ENCODE measurements at places on chromosomes 3 and 15. TPM values are rescaled to one million over a fixed set of nuclear protein-coding genes. Genes with fewer than 3 reads are reported as not detected.
A peak's percentile ranks its signal among the peaks of the same experiment; 100 is the strongest.

Gene CHRFAM7A
- 1.5 TPM for total RNA-seq

Gene TM6SF1
- total RNA-seq = not detected

Gene LRRC31
- not detected for total RNA-seq

Gene GPR176
- 3.8 TPM for total RNA-seq

Gene SAMD7
- total RNA-seq = not detected

Gene TRNT1
- 30.6 TPM for total RNA-seq

Gene STRA6
- 114 TPM for total RNA-seq

Gene ZNF80
- not detected for total RNA-seq

DNA sequence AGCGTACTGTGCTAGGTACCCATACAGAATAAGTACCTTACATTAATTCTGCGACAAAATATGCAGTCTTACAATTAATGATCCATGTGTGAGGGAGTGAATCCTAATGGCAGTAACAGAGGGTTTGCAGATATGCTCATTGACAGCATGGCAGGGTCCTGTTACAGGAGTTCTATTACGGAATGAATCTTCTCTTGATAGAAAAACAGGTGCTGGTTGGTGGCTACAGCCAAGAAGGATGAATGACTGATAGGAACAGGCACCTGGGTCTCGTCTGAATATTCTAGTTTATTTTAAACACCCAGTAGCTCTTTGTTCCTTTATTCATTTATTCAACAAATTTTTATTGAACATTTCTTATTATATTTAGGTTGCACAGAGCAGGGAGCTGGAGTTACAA, 22.8 kb downstream of the PGBD4 start:
- no peaks in the 10 kb centered on the region for H3K27me3 ChIP-seq
- H3K36me3 ChIP-seq = no peaks in the 10 kb centered on the region
- H3K4me1 ChIP-seq = peaks cover 6% of the 10 kb centered on the region
- no peak for DNase-seq

GRCh38 chr15:29870495-29871151, 48.4 kb upstream of the TJP1 start:
- no peaks in the 10 kb centered on the region for H3K27me3 ChIP-seq
- peak overlapping the region; percentile 93 for H3K27ac ChIP-seq

DNA sequence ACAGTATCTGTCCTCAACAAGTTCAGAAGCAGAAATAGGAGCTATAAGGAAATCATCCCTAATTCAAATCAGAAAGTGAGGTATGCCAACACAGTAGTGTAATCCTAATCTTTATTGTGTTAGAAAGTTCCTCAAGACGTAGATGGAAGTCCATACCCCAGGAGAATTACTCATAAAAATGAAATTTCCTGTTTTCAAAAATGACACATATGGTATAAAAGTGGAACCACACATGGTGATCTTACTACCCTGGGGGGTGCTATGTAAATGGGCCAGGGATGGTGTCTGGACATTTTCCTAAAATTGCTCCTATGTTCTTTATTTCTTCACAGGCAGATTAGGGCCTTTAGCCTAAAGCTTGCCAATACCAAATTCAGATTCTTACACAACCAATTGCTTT, 204.1 kb downstream of the ARRDC4 start:
- H3K4me3 ChIP-seq = no peak overlapping the region
- peaks cover 57% of the 10 kb centered on the region for H3K27me3 ChIP-seq
- H3K27ac ChIP-seq = no peak overlapping the region
- H3K4me1 ChIP-seq = no peaks in the 10 kb centered on the region

DNA sequence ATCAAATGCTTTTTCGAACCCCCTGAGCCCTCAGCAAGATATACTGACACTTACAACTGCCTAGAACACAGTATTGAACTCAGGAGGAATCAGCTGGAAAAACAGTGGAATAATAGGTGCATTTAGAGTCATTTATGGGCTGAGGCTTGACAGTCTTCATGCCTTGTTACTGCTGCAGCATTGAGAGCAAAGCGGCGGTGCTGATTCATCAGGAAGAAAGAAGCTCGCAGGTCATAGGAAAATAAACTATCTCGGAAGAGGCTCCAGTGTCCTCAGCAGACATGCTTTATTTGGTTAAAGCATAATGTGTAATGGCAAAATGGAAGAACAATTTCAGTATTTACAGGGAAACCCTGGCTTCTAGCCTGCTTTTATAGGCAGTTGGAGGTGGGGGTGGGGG, 30.1 kb upstream of the NEO1 start:
- H3K27ac ChIP-seq = no peak overlapping the region
- no peak for DNase-seq
- peaks cover 20% of the 10 kb centered on the region for H3K4me1 ChIP-seq
- H3K27me3 ChIP-seq = peaks cover 17% of the 10 kb centered on the region
- H3K4me3 ChIP-seq = no peak overlapping the region
- no peaks in the 10 kb centered on the region for H3K36me3 ChIP-seq

- no peak overlapping the region for H3K4me3 ChIP-seq
- peaks cover 23% of the 10 kb centered on the region for H3K4me1 ChIP-seq
- no peak for DNase-seq
- no peaks in the 10 kb centered on the region for H3K27me3 ChIP-seq
Observed at GRCh38 chr15:22960556-22960955, 19.6 kb downstream of the CYFIP1 start.

DNA sequence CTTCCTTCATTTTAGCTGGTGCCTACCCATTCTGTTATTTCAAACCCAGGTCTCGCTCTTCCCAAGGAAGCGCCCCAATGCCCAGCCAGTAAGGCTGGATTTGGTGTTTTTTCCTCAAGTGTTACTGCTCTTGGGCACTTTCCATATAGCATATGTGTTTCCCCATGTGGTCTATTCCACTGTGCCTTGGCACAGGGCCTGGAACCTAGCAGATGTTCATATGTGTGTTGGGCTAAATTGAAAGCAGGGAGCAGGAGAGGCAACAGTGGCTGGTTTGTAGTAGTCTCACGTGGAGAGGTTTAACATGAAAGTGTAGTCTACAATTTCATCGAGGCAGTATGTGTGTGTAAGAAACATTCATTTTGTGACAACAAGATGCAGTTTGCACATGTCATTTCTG, 48.2 kb upstream of the TEX264 start:
- H3K36me3 ChIP-seq = peaks cover 4% of the 10 kb centered on the region
- no peak overlapping the region for H3K27ac ChIP-seq
- no peak for DNase-seq
- H3K4me1 ChIP-seq = peaks cover 15% of the 10 kb centered on the region
- H3K4me3 ChIP-seq = no peak overlapping the region

DNA sequence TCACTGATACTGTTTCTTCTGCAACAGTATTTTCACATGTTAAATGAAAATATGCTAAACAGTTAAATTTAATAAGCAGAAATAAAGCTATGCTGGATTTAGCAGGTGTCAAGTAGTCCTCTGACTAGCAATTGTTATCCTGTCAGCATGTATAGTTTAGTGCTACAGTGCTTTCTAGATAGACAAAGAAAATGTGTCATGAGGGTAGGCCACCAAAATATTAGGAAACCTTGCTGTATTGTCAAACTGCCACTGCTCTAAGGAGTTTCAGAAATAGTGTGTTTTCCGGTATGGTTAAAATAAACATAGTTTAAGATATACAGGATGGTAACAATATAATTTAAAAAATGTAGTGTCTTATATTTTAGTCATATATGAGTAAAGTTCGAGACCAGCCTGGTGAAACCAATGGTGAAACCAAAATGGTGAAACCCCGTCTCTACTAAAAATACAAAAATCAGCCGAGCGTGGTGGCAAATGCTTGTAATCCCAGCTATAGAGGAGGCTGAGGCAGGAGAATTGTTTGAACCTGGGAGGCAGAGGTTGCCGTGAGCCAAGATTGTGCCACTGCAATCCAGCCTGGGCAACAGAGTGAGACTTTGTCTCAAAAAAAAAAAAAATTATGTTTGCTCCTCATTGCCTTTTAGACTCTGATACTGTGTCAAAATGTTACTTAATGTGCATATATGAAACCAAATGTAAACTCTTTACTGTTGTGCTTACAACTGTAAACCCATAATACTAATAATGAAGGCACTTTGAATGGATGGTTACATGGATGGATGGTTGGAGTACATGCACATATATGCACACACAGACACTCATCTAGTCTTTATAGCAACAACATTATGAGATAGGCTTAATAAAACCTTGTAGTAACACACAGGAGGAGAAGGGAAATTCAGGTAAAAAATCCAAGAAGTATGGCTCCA, 204.8 kb downstream of the RSRC1 start:
- no peaks in the 10 kb centered on the region for H3K36me3 ChIP-seq
- H3K27ac ChIP-seq = no peak overlapping the region
- no peak overlapping the region for H3K4me3 ChIP-seq
- H3K4me1 ChIP-seq = no peaks in the 10 kb centered on the region

DNA sequence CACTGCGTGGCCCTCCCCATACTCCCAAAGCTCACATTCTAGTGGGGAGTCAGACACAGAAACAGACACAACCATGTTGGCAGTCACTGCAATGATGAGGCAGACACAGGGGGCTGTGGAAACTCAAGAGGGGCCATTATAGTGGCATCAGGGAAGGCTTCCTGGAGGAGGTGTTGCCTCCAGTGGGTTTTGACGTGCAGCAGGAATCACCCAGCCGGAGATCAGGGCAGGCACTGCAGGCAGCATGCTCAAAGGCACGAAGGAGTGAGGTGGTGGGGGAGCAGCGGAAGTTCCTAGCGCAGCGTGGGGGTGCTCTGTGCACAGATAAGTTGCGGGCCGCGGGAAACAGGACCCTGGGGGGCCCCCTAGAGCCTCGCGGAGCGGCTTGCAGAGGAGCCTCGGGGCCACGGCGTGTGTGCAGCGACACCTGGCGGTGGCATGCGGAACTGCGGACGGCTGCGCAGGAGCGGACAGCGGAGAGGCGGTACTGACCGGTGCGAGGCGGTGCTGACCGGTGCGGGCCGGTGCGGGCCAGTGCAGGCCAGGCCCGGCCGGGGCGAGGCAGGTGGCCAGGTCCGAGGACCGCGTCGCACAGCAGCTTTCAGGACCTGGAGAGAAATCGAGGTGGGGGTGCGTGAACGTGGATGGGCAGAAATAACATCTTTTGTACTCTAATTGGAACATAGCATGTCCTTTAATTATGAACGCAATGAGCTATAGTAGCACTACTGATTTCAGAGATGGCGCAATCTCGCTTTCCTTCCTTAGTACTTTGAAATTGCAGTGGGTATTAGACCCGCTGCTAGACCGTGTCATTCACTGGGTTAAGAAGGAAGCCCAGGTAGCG, 101.5 kb downstream of the FBLN2 start:
- H3K4me1 ChIP-seq = peaks cover 3% of the 10 kb centered on the region
- H3K36me3 ChIP-seq = no peaks in the 10 kb centered on the region
- H3K4me3 ChIP-seq = peak overlapping the region; percentile 22
- no peak overlapping the region for H3K27ac ChIP-seq
- H3K27me3 ChIP-seq = peaks cover 49% of the 10 kb centered on the region

DNA sequence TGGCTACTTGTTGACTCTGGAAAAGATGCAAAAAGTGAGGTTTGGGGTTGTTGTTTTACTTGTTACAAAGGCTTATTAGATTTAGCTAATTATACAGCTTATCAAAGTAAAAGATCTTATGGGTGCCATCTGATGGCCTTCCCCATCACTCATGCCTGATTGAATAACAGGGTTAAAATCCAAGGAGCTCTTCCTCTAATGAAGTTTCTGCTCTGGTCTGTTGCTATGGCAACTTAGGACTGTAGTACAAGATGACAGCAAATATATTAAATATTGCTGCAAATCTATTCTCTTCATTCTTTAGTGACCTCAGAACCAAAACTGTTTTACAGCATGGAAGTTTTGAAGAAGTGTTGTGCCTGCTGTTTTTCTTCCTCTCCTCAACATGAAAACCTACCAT, 45.6 kb upstream of the SRGAP3 start:
- H3K27me3 ChIP-seq = peaks cover 1% of the 10 kb centered on the region
- peaks cover 5% of the 10 kb centered on the region for H3K4me1 ChIP-seq
- DNase-seq = no peak
- no peaks in the 10 kb centered on the region for H3K36me3 ChIP-seq
- no peak overlapping the region for H3K4me3 ChIP-seq
- no peak overlapping the region for H3K27ac ChIP-seq

GRCh38 chr3:66010348-66010738, 28.4 kb downstream of the MAGI1 start:
- H3K36me3 ChIP-seq = no peaks in the 10 kb centered on the region
- H3K4me1 ChIP-seq = no peaks in the 10 kb centered on the region
- no peak overlapping the region for H3K27ac ChIP-seq

DNA sequence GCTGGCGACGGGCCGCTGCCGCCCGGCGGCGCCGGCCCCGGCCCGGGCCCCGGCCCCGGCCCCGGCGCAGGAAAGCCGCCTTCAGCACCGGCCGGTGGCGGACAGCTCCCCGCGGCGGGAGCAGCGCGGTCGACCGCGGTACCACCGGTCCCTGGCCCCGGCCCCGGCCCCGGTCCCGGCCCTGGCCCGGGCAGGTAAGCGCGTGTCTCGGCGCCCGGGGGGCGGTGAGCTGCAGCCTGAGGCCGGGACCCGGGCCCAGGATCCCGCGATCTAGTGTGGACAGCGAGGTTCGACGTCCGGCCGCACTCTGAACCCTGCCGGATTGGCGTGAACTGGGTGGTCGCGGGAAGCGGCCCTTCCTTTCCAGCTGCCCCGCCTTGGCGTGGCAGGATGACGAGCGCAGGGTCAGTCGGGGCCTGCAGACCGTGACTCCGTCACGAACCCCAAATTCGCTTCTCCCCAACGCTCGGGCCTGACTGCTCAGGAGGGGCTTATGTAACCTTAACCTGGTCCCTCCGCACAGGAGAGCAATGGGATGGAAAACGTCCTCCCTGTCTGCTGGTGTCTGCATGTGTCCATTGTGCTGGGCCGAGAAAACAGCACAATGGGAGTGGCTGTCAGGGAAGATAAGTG, 472 bp downstream of the BSN start:
- H3K36me3 ChIP-seq = no peaks in the 10 kb centered on the region
- no peak overlapping the region for H3K27ac ChIP-seq
- peak overlapping the region; percentile 56 for H3K4me3 ChIP-seq
- peaks cover 12% of the 10 kb centered on the region for H3K4me1 ChIP-seq
- peak; percentile 75 for DNase-seq

GRCh38 chr3:109685084-109686079, 348.0 kb upstream of the DPPA4 start:
- no peak for DNase-seq
- no peak overlapping the region for H3K4me3 ChIP-seq
- H3K27ac ChIP-seq = no peak overlapping the region
- H3K27me3 ChIP-seq = no peaks in the 10 kb centered on the region
- peaks cover 3% of the 10 kb centered on the region for H3K36me3 ChIP-seq

DNA sequence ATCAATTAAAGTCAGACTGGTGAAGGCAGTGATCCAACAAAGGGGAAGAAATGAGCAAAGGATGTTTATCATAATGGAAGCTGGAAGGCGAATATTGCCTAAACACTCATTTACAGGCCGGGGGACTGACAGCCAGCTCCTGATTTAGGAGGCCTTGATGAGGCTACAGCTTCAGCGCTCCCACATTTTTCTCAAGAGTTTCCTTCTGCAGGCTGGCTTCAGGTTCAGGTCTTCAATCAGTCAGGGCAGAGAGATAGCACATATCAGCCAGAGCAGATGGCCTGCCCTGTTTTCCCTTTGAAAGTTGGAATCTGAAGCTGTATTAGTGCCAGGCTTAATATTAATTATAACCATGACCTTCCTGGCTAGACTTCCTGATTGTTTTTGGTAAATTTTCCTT, 218.9 kb downstream of the SV2B start:
- peak overlapping the region; percentile 64 for H3K27ac ChIP-seq
- DNase-seq = no peak
- H3K4me1 ChIP-seq = peaks cover 25% of the 10 kb centered on the region
- no peak overlapping the region for H3K4me3 ChIP-seq
